MM.1S (cell line): ENCODE measurements at places on chromosomes 2 and 18.
A peak's percentile ranks its signal among the peaks of the same experiment; 100 is the strongest.

DNA sequence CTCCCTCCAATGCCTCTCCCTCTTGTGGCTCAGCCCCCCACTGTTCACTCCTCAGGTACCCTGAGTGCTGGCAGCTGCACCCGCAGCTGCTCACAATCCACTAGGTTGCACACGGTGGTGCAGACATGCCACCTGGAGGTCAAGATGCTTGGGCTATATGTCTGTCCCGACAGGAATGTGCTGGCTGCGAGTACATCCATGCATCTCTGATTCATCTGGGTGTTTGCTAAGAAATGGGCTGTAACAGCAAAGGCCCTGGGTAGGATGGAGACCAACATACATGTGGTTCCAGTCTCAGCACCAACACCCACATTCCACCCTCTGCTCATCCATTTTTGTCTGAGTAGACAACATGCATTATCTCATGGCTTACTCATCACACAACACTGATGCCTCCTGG, 31.3 kb downstream of the ANKMY1 start:
- no peak for DNase-seq

DNA sequence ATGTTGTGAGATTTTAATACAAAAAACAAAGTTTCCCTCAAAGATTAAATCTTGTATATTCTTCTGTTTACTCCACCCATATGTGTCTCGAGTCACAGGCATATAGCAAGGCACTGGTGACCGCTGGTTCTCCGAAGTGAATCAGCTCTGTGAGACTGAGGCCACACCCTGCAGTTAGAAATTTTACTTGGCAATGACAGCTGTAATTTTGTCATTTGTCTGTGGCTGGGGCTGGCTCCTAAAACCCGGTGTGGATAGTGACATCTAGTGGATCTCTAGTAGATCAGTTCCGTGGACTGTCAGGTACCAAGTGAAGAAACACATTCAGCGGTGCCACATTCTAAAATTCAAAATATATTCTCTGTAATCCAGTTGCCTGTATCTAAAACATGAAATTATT, 278.0 kb downstream of the NEDD4L start:
- peak; percentile 9 for DNase-seq

DNA sequence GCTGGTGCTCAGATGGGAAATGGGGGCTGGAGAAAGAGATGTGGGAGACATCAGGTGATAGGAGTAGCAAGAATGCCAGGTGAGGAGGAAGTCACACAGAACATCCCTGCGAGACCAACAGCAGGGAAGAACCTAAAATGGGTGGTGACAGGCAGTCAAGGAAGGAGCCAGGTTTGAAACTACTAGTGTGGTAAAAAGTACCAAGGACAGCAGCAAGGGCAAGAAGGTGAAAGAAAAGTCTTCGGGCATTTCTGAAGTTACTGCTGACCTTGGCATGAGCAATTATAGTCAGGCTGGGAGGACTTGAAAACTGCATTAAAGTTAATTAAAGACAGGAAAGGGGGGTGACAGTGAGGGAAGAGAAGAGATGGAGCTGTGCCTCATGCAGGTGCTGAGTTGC, 410.4 kb downstream of the RAD51AP2 start:
- no peak for DNase-seq

GRCh38 chr2:104919127-104919526, 65.2 kb downstream of the POU3F3 start:
- no peak for DNase-seq

DNA sequence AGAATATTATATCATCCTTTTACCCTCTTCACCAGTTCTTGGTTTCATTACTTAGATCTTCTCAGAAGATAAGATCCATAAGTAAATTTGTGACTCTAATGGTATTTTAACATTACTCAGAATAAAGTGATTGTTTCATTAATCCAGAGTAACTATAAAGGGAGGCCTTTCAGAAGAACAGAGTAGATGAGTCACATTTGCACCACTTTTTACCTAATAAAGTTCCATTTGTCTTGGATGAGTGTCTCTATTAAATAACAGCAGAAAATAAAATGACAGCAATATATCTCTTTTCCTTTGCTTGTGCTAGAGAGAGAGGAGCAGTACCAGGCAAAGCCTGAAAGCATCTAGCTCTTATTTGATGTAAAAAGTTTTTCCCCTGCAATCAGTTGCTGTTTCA, 926.5 kb upstream of the CNTNAP5 start:
- DNase-seq: no peak

- no peak for DNase-seq
Observed at GRCh38 chr2:56185582-56186046, 1.8 kb downstream of the CCDC85A start.

GRCh38 chr2:39621596-39621995, 44.1 kb upstream of the TMEM178A start:
- no peak for DNase-seq

DNA sequence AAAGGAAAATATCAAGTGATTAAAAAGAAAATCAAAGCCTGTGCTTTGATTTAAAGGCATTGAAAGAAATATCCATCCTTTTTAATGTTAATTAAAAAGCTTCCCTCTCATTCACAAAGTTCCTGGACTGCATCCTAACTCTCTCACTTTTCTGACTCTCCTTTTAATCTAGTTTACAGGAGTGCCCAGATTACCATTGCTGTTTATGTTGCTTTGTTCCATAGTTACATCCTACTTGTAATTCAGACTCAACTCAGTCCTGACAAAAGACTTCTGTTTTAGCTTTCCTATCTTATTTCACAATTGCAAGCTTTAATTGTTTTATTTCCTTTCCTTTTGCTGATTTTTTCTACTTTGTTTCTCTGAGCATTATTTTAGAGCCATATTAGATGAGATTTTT, 160.7 kb upstream of the DTNA start:
- no peak for DNase-seq

GRCh38 chr18:9081940-9082339, 20.6 kb upstream of the NDUFV2 start:
- DNase-seq: peak; percentile 62

- no peak for DNase-seq
Observed at GRCh38 chr18:54150226-54150625, 74.2 kb downstream of the MBD2 start.

GRCh38 chr2:85999061-85999831, 106.4 kb downstream of the POLR1A start:
- DNase-seq: peak; percentile 88

- DNase-seq: no peak
Observed at GRCh38 chr2:178221556-178221955, 27.2 kb downstream of the OSBPL6 start.

DNA sequence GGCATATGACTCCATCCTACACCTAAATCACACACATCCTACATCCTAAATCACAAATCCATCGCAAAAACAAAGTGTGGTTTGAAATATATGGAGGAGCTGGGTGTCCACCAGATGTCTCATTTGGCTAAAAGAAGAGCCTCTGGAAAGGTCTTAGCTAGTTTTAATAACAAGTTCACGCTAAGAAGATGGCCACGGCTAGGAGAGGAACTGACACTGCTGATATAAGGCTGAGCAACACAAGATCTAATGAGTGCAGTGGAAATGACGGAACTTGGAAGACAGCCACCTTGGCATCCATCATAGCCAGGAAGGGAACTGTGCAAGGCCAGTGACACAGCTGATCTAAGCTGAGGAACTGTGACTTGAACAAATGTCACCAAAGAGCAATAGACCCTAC, 60.0 kb upstream of the AGAP1 start:
- DNase-seq: peak; percentile 61

DNA sequence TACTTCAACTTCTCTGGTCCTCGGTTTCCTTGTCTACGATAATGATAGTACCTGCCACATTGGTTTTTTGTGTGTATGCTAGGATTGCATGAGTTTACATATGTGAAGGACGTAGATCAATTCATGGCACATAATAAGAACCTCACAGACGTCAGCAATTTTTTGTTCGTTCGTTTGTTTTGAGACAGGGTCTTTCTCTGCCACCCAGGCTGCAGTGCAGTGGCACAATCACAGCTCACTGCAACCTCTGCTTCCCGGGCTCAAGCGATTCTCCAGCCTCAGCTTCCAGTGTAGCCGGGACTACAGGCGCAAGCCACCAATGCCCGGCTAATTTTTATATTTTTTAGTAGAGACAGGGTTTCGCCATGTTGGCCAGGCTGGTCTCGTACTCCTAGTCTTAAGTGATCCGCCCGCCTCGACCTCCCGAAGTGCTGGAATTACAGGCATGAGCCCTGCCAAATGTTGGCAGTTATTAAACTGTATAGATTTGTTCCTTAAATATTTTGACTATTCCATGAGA, 756 bp upstream of the SLC35F5 start:
- no peak for DNase-seq

GRCh38 chr18:22391407-22392345, 26.0 kb downstream of the CTAGE1 start:
- DNase-seq: no peak

- no peak for DNase-seq
Observed at GRCh38 chr2:22854588-22854987, 530.4 kb upstream of the KLHL29 start.

DNA sequence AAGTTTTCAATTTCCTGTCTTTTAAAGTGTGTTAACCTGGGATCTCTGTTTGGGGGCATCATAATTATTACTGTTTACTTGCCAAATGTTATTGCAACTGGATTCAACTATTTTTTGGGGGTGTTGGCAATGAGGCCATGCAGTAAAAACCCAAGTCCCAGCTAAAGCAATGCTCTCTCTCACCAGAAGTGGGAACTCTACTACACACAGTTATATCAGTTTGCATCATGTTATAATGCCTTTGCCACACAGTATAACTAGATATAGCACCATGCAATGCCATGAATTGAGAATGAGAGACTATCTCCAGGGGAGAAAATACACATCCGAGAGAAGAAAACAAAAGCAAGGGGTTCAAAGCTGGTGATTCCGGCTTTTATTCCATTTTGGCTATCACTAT, 79.0 kb downstream of the GCA start:
- no peak for DNase-seq

DNA sequence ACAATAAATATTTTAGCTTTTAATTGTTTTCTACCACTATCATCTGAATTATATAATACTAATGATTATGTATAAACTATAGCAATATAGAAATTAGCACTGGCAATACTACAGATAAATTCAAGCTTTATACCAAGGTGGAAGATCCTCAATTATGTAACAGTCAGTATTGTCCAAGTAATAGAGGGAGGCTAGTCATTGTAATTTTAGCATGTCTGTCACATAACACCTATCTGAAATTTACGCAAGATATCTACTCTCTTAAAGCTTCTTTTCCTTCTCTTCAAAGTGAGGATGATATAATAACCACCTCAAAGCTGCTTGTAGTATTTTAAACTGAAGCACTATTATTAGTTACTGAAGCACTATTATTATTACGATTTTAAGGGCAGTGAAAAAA, 12.2 kb downstream of the KCNJ3 start:
- DNase-seq: no peak

- no peak for DNase-seq
Observed at GRCh38 chr2:223389624-223390023, 212.5 kb downstream of the SCG2 start.

GRCh38 chr2:1631292-1632001, 112.9 kb downstream of the PXDN start:
- no peak for DNase-seq

- DNase-seq: no peak
Observed at GRCh38 chr18:59432803-59433597, 73.9 kb upstream of the LMAN1 start.

DNA sequence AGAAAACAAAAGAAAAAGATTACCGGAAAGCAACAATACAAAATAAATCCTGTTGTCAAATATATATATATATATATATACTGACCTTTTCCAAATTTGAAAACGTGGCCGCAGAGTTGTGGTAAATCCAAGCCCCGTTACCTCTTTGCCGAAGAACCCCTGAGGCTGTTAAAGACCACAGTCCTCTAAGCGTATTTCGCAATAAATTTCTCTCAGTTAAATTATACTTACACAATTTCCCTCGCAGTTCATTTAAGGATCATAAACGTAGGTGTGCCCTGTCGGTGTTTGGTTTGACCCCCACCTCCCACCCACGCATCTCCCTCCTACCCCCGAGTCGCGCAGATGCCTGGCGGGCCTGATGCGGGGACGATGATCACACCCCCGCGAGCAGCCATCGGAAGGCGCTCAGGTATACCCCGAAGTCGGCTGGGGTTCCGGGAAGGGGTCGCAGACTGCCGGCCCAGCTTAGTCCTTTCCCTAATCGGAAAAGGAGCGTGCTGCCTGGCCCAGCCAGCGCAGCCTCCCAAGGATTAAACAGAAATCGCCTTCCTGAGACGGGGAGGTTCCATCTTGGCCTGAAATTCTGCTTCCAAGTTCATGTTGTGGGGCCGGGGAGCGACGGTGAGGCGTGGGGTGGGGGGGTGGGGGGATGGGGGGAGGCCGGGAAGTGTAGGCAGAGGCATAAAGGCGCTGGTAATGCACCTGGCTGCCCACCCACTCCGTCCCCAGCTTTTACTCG, 2.9 kb upstream of the MEIS1 start:
- DNase-seq: no peak

GRCh38 chr2:105504459-105504858, 105.6 kb upstream of the FHL2 start:
- no peak for DNase-seq

- DNase-seq: no peak
Observed at GRCh38 chr2:210003359-210003758, 921 bp downstream of the RPE start.

- DNase-seq: no peak
Observed at GRCh38 chr18:35303610-35304009, 13.6 kb upstream of the ZSCAN30 start.

DNA sequence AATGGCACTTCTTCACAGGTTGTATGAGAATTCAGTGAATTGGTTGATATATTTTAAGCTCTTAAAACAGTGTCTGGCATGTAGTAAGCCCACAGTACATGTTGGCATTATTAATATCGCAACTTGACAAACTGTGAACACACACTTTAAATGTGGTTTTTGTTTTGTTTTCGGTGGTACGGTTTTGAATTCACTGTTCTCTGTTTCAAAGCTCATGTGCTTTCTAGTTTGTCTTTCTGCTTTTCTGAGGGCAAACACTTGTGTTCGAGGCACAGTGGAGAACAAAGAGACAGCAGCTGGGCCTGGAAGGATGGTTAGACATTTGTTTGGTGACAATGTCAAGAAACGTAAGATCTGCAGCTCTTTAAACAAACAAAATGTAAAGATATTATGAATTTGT, 276.5 kb upstream of the MC4R start:
- peak; percentile 88 for DNase-seq

DNA sequence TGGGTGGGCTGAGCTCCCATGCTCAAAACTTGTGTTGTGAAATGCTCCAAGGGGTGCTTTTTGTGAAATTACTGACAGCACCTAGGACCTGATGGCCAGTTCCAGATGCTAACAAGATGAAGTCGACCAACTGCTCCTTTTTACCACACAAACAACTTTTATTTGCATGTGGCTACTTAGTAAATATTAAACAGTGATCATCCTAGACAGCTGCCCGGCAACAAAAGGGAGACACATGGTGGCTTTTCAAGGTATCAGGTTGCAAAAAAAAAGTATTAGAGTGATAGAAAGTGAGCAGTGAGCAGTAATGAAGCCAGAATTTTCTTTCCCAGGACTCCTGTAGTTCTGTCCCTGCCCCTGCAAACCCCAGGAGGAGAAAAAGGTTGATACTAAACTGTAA, 118.5 kb downstream of the RPIA start:
- no peak for DNase-seq

DNA sequence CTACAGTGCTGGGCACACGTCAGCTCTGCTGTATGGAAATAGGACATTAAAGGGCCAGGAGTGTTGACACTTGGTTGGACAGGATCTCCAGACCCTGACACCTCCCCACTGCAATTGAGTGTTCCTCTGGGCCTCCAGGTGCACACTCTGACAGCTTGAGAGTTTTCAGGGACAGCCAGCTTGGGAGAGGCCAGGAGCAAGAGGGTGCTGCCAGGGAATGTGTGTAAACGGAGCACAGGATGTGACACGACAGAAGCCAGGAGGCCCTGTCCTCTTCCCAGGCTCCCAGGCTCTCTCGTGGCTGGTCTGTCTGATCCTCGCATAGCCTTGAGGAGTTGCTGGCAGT, 318.1 kb upstream of the HS6ST1 start:
- no peak for DNase-seq
